ENCODE measurements at places on chromosomes 2 and 18.

GRCh38 chr2:119760237-119760955, 674 bp downstream of the PTPN4 start:
- no peak for DNase-seq

DNA sequence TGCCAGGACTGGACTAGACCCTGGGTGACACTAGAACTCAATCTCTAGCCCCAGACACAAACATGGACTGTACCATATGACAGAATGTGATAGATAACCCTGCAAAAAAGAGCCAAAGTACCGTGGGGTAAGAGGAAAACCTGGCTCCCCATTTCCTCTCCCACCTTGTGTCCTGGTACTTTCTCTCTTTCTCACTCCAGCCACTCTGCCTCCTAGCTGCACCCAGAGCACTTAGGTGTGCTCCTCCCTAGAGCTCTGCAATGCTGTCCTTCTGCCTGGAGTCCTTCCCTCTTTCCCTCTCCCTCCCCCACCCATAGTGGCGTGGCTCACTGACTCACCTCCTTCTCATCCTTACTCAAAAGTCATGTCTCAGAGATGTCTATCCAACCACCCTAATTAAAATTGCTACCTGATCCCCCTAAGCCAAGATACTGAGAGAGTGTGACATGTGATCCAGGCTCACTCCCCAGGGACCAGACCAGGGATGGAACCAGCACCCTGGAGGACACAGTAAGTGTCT, 171.3 kb downstream of the LOXHD1 start:
- DNase-seq, result no peak

DNA sequence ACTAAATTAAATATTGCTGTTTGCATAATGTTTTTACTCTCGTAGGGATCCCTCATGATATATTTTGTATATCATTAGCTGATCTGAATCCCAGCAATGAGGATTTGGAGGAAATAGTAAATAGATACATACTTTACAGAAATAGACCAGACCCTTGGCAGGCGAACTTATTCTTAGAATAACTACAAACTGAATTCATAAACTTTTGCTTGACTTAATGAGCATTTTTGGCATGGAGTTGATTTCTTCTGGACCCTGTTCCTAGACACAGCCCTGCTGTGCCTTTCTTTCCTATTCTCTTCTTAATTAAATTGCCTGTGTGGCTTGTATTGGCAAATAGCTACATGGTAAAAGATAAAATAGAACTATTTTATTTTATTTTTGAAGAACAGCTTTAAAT, 145.9 kb downstream of the GREB1L start:
- no peak for DNase-seq

GRCh38 chr18:26336572-26336971, 110.3 kb downstream of the TAF4B start:
- no peak for DNase-seq

- DNase-seq, result peak; percentile 15
These were observed 105.5 kb upstream of the RNF152 start for GRCh38 chr18:61998335-61998734.

- no peak for DNase-seq
These were observed 470.1 kb upstream of the HS6ST1 start for GRCh38 chr2:128788636-128789220.

DNA sequence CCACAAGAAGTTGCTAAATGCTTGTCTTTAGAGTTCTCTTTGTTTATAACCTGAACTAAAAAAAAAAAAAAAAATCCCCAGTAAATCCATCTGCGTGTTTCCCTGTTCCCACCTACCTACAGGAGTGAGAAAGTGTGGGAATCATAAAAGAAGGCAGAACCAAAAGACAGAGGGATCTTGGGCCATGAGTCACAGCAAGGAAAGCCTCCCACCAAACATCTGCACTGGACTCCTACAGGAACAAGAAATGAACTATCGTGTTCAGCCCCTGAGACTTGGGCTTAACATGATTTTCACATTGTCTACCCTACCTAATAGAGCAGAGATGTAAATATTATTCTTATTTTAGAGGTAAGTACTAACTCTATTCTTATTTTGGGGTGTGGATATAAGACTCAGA, 1761.2 kb upstream of the CELF4 start:
- no peak for DNase-seq

Data from fibroblast of upper back skin (primary cell).